Nucleus accumbens (tissue), 56 donors: ENCODE measurements at places on chromosomes 16 and 17.

GRCh38 chr17:82012640-82013295 is 9.9 kb downstream of the CENPX start:
- DNase-seq, result no peak

- no peak for DNase-seq
Observed at GRCh38 chr17:28865946-28866752, 11.3 kb downstream of the ERAL1 start.

DNA sequence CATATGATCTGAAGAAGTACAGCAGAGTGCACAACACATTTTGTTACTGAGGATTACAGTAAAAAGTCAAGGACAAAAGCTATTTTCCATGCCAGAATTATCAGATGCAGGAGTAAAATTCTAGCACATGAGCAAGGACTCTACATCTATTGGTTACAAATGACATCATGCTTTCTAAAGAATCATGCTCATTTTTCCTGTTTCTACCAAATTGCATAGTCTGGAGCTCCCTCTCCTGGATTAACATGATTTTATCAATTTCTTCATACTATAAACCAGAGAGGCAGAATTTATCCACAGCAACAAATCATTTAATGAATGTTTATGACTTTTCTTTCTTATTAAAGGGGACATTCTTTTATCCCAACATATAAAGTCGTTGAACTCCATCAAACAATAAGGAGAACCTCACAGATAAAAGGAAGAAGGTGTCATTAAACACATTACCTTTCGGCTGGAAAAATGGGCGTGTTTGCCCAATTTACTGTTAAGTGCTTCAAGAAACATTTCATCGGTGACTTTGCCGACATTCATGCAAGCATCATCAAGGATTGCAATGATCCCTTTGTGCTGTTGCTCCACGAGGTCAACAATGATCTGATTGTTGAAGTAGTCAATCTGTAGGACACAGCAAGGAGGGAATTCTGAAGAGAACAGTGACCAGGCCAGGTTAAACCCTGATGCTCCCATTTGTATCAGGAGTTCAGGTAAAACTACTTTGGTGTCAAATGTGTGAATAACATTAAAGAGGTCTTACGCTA is 121.7 kb downstream of the MYO1D start:
- DNase-seq, result peak; percentile 11

- no peak for DNase-seq
Observed at GRCh38 chr17:32256012-32256700, 9.5 kb upstream of the RHBDL3 start.

- DNase-seq, result no peak
Observed at GRCh38 chr17:41367426-41368075, 2.1 kb downstream of the KRT33B start.

- peak; percentile 62 for DNase-seq
Observed at GRCh38 chr16:50835358-50836060, 93.6 kb downstream of the CYLD start.

GRCh38 chr16:89106533-89107202 is 13.0 kb downstream of the ACSF3 start:
- DNase-seq, result no peak

GRCh38 chr16:54636221-54636793 is 294.4 kb upstream of the IRX5 start:
- DNase-seq, result no peak

DNA sequence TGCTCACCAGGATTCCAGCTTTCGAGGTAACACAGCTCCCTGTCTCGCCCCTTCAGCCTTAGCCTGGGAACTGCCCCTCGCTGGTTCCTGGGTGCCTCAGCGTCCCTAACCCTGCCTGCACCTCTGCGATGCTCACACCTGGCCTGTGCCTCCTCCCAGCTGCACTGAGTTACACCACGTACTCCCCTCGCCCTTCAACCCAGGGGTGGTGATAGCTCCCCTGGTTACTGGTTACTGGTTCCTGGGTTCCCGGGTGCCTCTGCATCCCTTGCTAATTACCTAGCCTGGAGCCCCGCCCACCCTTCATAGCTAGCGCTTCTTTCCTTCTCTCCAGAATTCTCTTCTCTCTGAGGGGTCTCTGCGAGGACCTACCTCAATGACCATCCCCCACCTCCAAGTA is 65.3 kb upstream of the PLCG2 start:
- no peak for DNase-seq

- DNase-seq, result no peak
Observed at GRCh38 chr16:76490036-76490639, 212.9 kb downstream of the CNTNAP4 start.

GRCh38 chr17:82876602-82877379 is 37.0 kb upstream of the ZNF750 start:
- DNase-seq, result peak; percentile 60

DNA sequence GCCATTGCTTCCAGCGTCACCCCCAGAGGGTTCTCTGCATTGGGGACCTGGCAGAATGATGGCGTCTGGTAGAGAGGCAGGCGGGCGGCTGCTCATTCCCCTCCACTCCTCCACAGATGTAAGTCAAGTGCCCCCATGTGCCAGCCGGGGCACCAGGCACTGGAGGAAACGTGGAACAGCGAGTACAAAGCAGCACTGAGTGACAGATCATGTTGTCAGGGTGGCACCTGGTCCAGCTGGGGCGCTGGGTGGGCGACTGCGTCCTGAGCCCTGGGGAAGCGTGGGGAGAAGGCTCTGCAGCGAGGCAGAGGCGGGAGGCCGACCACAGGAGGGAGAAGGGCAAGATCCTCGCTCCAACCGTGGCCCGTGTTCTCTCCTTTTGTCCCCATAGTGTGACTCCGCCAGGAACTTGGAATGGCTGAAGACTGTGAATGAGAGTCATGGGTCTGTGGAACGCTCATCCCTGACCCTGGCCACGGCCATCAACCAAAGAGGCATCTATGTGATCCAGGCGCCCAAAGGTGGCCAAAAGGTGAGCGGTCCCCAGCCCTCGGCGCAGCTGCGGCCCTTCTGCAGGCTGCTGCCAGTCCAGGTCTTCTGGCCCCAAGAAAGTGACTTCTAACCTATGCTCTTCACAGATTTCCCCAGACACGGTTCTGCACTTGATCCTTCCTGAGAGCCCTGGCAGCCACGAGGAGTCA is 76.7 kb downstream of the RNF213 start:
- no peak for DNase-seq

GRCh38 chr16:61590577-61590976 is 445.7 kb downstream of the CDH8 start:
- DNase-seq, result no peak

DNA sequence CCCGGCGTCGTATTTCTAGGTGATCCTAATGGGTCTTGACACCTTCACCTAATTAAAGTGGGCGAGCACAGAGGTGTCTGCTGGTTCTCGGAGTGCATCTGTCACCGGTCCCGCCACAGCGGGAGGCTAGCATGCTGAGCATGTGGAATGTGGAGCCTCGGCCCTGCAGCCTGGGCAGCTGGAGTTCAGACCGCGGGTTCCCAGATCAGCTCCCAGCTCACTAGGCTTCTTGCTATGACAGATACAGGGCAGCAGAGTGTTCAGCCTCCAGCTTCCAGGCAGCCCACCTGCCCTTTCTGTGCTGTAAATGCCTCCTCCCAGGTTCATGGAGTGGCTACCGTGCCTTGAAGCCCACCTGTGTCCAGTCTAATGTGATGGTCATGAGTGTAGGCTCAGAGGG is 166.7 kb downstream of the CPPED1 start:
- DNase-seq, result no peak

- no peak for DNase-seq
Observed at GRCh38 chr16:8962393-8963009, 1.2 kb downstream of the USP7 start.

- DNase-seq, result no peak
Observed at GRCh38 chr16:17926866-17927399, 409.6 kb downstream of the NPIPA8 start.

GRCh38 chr17:76940295-76940694 is 72.1 kb downstream of the MGAT5B start:
- DNase-seq, result no peak

DNA sequence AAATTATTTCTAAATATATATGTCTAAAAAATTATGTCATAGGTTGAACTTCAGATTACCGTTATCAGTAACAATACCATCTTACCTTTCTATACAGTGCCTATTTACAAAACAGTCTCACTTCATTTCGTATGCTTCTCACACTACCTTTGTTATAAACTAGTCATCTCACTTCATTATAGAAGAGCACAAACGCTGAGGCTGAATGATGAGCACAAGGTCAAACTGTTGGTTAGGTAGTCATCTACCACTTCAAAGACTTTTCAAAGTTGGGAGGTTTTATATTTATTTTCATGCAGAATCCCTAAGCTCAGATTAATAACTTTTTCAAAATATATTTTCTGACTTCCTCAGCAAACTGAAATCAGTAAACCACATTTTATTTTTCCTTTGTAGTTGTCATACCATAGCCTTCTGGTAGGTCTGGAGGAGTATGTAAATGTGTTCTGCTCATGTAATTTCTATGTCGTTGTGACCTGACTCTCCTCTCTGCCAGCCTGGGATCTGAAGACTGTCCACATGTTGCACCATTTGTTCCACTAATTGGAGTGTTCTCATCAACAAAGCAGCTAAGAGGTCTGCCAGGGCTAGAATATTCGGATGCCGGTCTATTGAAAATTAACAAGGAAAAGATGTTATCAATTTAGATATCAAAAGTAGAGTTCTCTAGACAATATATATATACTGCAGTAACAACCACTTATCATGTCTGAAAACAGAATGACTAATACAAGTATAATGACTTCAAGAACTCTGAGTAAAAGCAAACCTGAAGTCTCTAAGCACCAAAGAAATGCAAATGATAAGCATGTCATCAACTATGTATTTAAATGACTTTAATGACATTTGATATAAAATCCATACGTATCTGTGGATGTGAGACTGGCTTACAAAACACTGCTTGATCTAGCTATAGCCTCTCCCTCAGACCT is 73.9 kb downstream of the CEP95 start:
- DNase-seq, result no peak

GRCh38 chr16:10812312-10813098 is 6.1 kb downstream of the TVP23A start:
- no peak for DNase-seq

DNA sequence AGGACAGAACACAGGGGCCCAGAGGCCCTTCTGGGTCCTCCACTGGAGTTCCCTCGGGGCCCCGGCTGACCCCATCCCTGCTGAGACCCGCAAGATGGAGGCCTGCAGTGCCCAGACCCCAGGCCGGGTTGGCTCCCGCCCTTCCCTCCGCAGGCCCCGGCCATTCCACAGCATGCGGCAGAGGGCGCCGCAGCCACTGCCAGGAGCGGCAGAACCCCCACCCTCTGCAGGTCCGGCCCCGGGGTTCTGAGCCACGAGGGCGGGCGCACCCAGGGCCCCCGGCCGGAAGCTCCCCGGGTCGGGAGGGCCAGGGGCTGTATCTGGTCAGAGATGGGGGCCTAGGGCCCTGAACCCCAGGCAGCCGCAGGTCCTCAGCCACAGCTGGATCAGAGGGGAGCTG is 2.4 kb upstream of the PERCC1 start:
- DNase-seq, result no peak

DNA sequence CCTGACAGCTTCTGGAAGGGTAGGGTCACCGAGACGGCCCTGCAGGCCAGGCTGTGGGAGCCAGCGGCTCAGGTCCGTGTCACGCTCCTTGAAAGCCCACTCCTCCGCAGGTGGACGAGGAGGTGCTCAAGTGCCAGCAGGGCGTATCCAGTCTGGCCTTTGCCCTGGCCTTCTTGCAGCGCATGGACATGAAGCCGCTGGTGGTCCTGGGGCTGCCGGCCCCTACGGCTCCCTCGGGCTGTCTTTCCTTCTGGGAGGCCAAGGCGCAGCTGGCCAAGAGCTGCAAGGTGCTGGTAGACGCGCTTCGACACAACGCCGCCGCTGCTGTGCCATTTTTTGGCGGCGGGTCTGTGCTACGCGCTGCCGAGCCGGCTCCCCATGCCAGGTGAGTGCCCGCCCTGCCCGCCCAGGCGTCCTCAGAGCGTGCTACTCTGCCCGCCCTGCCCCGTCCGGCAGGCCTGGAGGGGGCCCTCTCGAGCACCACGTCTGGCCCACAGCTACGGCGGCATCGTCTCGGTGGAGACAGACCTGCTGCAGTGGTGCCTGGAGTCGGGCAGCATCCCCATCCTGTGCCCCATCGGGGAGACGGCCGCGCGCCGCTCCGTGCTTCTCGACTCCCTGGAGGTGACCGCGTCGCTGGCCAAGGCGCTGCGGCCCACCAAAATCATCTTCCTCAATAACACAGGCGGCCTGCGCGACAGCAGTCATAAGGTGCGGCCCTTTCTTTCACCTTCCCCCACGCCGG is 1.3 kb downstream of the NAGS start:
- no peak for DNase-seq

GRCh38 chr17:70116919-70117318 is 41.9 kb downstream of the KCNJ16 start:
- DNase-seq, result no peak

DNA sequence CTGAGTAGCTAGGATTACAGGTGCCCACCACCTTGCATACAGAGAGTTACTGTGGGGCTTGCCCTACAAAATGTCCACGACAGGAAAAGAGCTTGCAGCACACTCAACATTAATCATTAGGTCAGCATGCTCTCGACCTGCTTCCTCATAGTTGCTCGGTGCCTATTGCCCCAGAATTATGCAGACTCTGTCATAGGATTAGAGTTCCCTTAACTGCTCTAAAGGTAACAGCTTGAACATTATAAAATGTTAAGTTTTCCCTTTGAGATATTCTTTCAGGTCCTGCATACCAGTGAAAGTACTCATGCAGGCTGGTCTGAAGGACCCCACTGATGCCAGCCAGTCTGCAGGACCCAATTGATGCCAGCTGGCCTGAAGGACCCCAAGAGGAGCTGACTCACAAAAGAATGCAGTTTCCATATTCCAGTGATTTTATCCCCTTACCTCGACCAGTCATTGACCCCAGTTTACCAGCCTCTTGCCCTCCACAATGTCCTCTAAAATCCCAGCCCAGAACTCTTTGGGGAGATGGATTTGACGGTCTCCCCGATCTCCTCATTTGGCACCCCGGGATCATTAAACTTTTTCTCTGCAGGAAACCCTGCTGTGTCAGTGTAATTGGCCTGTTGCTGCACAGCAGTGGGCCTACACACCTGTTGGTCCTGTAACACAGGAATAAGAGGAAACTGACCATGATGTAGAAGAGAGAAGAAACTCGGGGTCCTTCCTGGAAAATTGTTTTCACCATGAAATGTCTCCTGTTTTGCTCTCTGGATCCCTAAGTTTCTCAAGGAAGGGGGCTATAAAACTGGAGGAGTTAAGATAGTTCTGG is 10.6 kb downstream of the ICAM2 start:
- no peak for DNase-seq

- DNase-seq, result no peak
Observed at GRCh38 chr17:14746822-14747602, 446.1 kb downstream of the HS3ST3B1 start.

DNA sequence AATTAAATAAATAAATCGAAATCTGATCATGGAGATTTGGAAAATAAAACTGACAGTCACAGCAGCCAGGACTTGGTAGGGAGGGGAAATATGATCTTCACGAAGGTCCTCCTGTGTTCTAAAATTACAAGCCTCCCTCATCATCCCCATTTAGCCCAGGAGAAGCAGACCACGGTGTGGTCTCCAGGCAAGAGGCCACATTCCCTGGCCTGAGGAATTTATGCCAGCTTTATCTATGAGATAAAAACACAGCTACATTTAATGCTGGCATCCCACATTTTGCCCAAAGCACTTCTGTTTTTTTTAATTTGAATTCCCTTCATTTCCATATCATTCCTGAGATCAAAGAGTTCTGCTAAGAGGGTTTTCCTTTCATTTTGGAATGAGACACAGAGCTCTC is 43.2 kb downstream of the ABCC12 start:
- DNase-seq, result no peak
